Foreskin melanocyte (primary cell): ENCODE measurements at places on chromosomes 6 and 20.

DNA sequence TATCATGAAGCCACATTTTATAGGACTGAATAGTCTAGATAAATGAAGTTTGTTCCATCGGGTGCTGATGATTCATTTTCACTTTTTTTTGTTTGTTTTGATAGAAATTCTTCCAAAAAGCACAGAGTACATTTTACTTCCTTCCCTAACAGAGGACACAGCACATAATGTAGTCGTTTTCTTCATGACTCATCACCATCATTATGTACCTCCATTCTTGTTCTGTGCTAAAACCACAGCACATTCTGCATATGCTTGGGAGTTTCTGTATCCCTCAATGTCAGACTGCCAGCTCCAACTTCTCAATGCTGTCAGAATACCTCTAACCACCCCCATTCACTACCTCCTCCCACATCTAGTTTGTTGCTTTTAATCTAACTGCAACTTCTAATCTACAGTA, 1004.9 kb upstream of the ADGRB3 start:
- DNase-seq, result peak; percentile 22

- DNase-seq, result no peak
Measured at GRCh38 chr6:165913676-165914570, 250.9 kb upstream of the PDE10A start.

- no peak for DNase-seq
Measured at GRCh38 chr6:155694419-155694790, 238.8 kb upstream of the NOX3 start.

DNA sequence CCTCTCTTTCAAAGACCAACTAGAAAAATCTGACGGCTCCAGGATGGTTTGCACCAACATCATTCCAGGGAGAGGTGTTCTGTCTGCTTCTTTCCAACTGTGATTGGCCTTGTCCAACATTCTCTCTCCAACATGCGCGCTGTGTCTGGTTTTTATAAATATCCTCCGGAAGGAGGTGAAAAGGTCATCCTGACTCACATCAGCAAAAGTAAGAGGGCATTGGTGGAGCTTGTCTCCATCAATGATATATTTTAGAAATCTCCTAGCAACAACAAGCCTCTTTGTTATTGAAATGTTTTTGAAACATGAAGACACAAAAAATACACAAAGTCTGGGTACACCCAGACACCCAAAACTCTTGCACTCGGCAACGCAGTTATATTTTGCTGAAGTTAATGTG, 475.3 kb upstream of the JARID2 start:
- no peak for DNase-seq
